ENCODE measurements at places on chromosomes 7 and 10.

- no peak for DNase-seq
Observed at GRCh38 chr7:106377847-106378361, 93.1 kb upstream of the NAMPT start.

DNA sequence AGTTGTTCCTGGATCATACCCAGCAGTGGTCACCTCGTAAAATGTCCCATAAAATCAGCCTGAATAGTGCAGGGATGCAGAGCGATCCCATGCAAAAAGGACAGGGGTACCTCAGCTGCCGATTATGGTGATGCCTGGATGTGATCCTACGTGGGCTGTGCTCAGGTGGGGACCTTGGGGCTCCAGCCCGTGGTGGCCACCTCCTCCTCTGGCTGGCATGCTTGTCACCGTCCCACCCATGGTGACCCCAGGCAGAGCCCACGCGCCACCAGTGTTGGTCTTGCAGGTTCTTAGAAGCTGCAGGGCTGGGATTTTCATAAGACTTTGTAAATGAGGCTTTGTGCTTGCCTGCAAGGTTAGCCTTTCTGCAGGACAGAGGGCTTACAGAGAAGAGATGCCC is 97.2 kb downstream of the GLRX3 start:
- no peak for DNase-seq

- no peak for DNase-seq
Observed at GRCh38 chr10:63376560-63377304, 89.0 kb downstream of the JMJD1C start.

- DNase-seq: no peak
Observed at GRCh38 chr7:116713918-116714317, 41.9 kb downstream of the MET start.

GRCh38 chr7:70313271-70313670 is 715.0 kb downstream of the AUTS2 start:
- no peak for DNase-seq

- no peak for DNase-seq
Observed at GRCh38 chr7:40299097-40299496, 164.3 kb downstream of the SUGCT start.

DNA sequence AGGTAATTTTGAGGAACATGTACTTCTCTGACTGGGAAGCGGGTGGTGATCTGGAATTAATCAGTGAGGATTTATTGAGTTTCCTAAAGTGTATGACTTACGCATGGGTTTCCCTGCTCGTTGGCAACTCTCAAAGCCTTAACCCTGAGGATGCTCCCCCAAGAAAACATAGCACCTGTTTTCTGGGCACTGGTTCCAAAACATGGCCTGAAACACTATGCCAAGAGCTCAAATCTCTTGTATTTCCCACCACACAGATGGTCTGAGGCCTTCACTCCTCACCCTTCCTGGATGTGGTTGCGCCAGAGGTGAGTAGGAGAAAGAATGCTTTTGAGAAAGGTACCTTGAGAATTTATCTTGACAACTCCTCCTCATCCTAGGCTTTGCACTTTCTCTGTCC is 250.4 kb downstream of the FZD1 start:
- DNase-seq: no peak

DNA sequence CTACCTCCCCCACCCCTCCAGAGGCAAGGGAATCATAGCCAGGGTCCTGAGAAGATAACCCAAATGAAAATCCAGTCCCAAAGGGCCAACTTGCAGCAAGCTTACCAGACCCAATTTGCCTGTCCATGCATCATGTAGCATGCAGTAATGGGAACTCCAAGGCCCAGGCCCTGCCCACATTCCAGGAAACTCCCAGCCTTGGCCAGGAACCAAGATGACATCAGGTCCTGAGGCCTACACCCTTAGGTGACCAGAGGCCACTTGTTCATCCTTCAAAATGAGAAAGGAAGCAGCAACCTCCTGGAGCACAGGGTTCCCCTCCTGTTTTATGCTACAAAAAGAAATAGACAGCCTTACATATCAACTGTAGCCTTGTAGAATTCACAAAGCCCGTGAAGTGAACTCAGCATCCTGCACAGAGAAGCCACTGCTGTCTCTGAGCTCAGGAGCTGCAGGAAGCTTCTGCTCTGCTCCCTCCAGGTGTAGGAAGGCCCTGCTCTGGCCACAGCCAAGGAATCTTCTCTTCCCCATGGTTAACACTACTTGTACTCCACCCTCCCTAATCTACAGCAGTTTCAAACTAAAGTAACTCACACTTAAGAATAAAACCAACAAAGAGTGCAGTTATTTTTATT is 30.3 kb upstream of the GRB10 start:
- no peak for DNase-seq

Measured in RPMI8226 (cell line).